ENCODE measurements at places on chromosomes 6 and 20.

GRCh38 chr6:6331946-6332601 is 11.6 kb upstream of the F13A1 start:
- no peak for DNase-seq

DNA sequence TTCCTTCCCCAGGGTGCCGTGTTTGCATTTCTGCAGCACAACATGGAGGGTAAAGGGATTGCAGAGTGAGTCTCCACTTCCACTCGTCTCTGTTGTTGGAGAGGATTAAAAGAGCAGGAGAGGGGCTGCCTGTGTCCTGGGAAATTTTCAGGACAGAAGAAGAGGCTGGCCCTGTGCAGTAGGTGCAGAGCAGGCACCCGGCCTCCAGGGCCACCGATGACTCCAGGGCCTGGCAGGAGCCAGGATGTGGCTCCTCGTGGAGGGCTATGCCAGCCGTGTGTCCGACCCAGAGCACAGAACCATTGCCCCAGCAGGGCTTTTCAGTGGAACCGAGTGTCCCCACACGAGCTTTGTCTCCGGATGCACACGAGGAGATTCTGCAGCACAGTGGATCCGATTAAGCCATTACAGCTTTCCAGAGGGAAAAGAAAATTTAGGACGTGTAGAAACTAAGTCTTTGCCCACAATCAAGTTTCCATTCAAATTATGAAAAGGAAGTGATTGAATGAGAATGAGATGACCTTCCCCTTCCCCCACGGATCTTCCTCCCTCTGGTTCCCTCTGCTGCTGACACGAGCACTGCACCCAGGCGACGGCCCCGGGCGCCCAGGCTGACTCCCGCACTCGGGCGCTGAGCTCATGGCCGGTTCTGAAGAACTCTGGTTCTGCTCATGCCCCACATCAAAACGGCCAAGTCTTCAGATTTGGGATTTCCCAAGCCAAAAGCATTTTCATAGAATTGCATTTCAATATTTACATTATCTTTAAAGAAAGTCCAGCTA is 43.1 kb upstream of the UNC93A start:
- no peak for DNase-seq

DNA sequence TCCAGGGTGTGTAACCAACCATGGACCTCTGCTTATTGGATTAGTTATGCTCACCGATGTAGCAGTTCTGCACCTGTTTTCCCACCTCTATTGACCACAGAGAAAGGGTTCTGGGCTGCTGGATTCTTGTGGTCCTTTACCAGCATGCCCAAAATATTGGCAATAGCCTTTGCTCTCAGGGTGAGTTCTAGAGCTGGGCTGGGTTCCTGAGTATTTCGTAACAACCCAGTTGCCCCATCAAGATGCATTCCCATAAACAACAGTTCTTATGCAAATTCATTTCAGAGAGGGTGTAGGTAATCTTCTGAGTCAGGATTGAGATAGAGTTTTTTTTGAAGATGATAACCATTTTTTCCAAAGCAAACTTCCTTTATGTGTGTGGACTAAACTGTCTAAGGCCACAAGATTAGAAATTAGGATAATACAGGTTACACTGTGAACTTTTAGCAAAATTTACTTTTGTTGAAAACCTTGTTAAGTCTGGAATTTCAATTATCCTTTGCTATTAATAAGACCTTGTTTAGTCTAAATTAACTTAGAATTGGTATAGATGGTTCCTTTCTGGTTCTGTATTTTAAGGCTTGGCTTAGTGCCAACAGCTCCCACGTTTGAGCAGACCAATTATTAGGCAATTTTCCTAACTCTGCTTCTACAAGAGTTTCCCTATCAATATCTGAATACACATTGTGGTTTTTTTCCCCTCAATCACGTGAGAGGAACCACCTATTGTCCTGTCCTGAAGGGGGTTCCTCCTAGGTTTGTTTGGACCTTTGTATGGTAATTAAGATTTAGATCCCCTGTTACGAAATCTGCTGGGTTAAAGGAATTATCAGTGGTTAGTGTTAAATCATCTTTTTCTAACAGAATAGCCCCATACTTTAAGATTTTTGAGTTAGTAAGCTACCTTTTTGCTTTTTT is 46.1 kb downstream of the TBX18 start:
- DNase-seq = no peak

DNA sequence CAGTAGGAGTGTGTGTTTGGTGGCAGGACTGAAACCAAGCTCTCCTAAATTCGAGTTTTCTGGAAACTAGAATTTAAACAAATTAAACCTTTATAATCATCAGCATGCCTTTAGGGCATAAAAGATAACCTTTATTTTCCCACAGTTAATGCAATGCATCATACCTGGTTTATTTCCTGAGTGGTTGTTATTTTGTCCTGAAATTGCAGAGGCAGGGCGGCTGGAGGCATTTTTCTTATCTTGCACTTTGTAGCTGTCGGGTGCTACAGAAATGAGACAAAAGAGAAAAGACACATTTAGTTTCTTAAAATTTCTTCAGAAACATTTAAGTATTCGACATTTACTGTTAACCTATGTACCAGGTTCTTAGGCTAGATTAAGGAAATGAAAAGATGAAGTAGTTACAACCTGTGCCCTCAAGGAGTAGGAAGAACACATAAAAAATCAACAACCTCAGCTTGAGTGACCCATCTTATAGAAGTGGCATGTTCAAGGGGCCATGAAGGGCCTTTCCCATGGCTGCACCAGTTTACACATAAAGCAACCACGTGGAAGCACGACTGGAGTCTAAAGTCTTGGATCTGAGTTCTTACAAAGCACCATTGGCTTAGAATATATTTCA is 128.6 kb downstream of the MAP7 start:
- no peak for DNase-seq

DNA sequence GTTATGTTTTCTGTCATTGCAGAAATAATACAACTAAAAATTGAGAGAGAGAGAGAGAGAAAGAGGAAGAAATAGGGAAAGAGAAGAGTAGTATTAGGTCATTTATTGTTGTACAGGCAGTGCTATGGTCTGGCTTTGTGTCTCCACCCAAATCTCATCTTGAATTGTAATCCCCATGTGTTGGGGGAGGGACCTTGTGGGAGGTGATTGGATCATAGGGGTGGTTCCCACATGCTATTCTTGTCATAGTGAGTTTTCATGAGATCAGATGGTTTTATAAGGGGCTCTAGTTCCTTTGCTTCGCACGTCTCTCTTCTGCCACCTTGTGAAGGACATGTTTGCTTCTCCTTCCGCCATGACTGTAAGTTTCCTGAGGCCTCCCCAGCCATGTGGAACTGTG is 677.4 kb upstream of the CHD6 start:
- DNase-seq = no peak

- DNase-seq = no peak
Observed at GRCh38 chr6:148750838-148751792, 4.3 kb downstream of the UST start.

DNA sequence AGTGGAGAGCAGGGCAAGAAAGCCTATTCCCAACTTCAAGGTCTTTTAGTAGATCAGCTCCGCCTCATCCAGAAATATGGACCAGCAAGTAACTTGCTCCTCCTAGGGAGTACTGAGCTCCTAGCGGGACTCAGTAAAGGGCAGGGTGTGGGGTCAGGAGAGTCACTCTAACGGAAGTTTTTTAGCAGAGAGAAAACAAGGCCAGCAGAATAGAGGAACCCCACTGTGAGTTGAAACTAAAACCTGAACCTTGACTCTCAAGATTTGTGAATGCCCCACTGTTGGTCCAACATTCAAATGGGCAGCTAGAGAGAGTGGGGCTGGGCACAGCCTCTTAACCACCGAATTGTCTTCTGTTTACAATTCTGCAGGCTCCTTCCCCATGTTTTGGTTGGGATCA is 244.8 kb downstream of the FARS2 start:
- no peak for DNase-seq

DNA sequence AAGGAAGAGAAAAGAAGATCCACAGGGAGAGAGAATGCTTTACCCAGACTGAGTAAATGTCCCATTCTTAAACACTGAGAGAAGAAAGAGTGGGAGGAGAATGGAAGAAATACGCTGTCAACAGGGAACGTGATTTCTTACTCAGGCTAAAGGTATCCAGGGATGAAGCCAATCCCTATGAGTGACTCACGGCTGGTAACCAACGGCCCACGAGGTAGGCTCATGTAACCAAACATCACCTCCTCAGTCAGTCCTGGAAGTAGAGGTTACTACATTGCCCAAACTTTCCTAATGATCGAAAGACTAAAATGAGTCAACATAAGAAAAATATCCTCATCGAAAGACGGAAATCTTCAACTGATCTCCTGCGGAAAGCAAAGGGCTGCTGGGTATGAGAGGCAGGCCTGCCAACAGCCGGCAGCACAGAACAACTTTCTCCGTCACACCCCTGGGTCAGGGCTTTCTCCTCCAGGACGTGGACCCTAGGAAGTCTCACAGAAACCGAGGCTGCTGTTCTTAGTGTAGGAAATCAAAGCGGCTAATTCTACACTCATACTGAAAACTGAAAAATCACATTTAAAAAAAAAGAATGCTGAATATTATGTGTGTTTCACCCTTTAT is 292.6 kb downstream of the GMDS start:
- no peak for DNase-seq

DNA sequence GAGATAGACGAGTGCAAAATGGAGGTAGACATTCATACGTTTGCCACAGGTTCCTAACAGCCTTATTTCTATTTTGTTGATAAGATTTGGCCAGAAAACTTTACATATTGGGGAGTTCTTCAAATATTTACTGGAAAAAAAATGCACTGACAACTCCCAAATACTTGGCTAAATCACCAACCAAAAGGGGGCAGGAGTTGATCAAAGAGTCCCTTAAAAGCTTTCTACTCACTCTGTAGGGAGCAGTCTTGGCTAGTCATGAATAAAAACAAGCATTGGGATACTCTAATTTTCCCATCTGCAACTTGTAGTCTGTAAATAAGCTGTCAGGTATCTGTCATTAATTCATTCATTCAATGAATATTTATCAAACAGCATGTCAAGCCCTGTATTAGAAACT is 18.4 kb downstream of the TENT5A start:
- no peak for DNase-seq

- no peak for DNase-seq
Observed at GRCh38 chr6:128024046-128024445, 123.2 kb upstream of the THEMIS start.

GRCh38 chr6:140414966-140415620 is 1040.6 kb upstream of the CITED2 start:
- no peak for DNase-seq
